AG09309 (cell line): ENCODE measurements at places on chromosomes 5 and 9.

DNA sequence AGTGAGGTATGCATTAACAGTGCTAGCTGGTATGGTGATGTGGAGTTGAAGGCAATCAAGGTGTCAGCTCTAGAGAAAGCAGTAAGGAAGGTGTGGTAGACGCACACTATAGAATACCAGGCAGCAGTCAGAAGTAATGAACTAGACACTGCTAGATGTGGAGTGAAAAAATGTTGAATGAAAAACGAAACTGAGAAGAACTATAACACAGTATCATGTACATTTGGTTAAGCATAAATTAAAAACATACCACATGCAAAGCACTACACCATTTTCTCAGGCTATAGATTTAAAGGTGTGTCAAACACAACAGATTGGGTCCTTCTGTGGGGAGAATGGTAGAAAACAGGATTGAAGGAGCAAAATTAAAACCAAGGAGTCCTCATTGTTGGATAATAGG, 15.4 kb downstream of the ZNF622 start:
- DNase-seq: no peak

- DNase-seq: no peak
Observed at GRCh38 chr5:61327760-61328753, 4.0 kb upstream of the ZSWIM6 start.

DNA sequence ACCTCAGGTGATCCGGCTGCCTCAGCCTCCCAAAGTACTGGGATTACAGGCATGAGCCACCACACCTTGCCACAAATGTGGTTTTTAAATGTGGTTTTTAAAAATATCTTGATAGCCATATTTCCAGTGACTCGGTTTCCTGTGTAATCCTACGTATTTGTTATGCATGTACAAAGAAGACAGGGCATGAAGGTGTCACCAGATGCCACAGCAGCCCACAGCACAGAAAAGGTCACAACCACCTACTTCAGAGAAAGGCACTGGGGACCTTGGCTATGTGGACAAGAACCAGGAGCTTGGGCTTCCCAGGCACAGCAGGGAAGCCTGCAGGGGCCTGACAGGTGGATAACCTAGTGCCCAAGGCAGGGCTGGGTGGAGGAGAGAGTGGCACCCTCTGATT, 38.0 kb downstream of the C9orf50 start:
- DNase-seq: no peak

DNA sequence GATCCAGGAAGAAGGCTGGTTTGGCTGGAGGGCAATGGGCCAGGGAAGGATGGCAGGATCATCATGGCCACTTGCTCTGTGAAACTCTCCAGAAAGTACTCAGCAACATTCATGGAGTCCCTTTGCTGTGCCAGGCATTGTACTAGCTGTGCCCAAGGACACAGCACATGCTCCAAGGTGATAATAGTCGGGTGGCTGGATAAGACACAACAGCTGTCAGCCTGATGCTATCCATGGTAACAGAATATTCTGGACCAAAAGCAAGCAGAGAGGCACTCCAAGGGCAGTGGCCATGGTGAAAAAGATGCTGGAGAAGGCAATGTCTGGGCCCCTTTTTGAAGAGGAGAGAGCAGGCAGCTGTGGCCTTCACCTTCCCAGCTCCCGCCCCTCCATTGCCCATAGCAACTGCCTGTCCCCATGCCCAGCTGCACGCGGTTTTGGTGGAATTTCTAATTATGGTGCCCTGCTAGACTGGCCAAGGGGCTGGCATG, 113.8 kb upstream of the CPEB4 start:
- no peak for DNase-seq

DNA sequence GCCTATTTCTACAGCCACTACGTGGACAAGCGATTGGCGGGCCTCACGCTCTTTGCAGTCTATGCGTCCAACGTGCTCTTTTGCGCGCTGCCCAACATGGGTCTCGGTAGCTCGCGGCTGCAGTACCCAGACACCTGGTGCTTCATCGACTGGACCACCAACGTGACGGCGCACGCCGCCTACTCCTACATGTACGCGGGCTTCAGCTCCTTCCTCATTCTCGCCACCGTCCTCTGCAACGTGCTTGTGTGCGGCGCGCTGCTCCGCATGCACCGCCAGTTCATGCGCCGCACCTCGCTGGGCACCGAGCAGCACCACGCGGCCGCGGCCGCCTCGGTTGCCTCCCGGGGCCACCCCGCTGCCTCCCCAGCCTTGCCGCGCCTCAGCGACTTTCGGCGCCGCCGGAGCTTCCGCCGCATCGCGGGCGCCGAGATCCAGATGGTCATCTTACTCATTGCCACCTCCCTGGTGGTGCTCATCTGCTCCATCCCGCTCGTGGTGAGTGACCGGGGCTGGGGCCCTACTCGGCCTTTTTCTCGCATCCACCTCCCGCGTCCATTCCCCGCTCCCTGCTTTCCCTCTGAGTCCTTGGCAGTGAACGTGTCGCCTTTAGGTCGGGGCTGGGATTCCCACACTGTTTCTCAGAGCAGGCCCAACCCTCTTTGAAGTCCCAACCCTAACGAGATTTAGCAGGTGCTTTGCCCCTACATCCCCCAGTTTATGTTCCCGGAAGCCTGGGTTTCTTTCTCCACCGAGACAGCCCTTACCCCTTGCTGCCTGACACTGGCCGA, 1.8 kb downstream of the PTGER4 start:
- no peak for DNase-seq

DNA sequence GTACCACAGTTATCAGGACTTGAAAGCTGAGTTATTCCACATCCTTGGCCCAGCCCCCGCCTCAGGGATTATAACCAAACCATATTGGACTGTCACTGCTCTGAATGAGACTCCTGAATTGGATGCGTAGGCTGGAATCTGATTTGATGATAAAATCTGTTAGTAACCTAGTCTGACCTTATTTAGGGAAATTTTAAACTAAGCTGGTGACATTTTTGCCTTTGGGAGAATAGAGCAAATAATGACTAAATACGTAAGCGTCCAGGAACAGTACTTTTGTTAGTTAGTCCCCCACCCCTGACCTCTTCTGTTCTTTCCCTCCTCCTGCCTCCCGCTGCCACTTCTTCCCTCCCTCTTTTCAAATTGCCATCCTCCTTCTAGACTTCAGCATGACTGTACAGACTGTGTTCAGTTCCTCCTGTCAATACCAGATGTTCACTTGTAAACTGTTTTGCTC, 92.6 kb downstream of the TLE4 start:
- no peak for DNase-seq

- DNase-seq: no peak
Observed at GRCh38 chr5:118146824-118147223, 841.5 kb downstream of the DTWD2 start.

DNA sequence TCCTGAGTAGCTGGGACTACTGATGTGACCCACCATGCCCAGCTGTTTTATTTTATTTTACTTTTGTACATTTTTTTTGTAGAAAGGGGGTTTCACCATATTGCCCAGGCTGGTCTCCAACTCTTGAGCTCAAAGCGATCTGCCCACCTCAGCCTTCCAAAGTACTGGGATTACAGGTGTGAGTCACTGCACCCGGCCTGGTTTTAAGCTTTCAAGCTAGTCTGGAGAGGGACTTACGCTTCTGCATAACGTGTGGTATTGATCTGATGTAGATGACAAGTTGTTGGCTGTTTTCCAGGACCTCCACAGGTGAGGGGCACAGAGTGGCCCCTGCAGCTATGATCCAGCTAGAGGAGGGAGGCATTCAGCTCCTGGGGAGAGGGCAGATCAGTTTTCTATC, 6.8 kb upstream of the CCL21 start:
- no peak for DNase-seq

GRCh38 chr5:89337-90286, 2.4 kb upstream of the PLEKHG4B start:
- no peak for DNase-seq
